SHP77 treated with DMSO at 0.1 percent for 48 hours (cell line): ENCODE measurements at places on chromosomes 13 and 19.
A peak's percentile ranks its signal among the peaks of the same experiment; 100 is the strongest.

- DNase-seq: peak; percentile 69
These were observed at the start of gene CDADC1 for GRCh38 chr13:49247643-49248621. CDADC1 (plus strand) TSS chr13:49247925; CDS start chr13:49248038, 113 bp downstream.

- no peak for DNase-seq
These were observed 329.7 kb upstream of the HTR2A start for GRCh38 chr13:47226516-47226915.

DNA sequence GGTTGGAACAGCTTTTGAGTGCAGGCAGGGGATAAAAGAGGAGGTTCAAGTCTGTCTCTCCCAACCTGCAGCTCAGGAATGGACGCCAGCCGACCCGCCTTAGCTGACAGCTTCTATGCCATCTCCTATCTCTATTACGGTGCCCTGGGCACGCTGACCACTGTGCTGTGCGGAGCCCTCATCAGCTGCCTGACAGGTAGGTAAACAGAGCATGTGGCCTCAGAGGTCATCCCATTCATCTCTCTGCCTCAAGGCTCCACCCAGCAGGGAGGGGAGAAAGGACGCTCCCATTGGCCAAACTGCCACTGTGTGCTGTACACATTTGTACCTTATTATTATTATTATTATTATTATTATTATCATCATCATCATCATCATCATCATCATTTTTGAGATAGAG is 16.5 kb downstream of the SLC5A5 start:
- DNase-seq: no peak

GRCh38 chr13:31940076-31940475 is 91.5 kb upstream of the FRY start:
- DNase-seq: no peak

GRCh38 chr13:102692491-102692826 is 2.4 kb downstream of the METTL21C start:
- DNase-seq: no peak

DNA sequence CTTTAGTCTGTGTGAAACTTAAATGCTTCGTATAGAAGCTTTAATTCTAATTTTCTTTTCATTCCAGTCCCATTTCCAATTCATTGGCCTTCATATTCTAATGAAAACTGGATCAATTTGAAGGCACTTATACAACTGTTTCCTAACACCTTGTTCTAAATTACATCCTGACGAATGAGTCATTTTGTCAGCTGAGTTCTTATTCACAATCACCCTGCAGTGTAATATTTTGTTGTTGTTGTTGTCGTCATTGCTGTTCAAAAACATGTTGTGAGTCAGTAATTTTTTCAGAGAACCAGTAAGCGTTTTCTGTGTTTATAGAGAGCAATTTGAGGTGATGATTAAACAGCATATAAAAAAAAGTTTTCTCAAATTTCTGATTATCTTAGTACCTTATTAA is 290.0 kb downstream of the PCDH9 start:
- DNase-seq: no peak

DNA sequence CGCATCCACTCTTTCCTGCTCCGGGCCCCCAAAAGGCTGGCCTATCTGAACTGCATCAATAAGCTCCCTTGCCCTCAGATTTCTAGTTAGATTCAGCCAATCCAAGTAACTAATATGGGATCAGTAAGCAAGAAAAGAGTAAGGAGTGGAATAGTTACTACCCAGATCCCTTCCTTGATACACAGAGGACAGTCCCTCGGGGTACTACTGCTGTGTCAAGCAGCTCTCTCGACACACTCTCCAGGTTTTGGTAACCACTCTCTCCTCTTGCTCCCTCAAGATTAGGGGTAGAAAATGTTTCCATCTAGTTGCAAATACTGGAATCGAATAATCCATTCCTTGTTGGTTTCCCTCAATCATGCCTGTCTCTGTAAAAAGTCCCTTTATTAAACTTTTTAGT is 65.4 kb downstream of the UGGT2 start:
- DNase-seq: no peak

GRCh38 chr13:20109037-20109436 is 51.8 kb downstream of the GJA3 start:
- no peak for DNase-seq

DNA sequence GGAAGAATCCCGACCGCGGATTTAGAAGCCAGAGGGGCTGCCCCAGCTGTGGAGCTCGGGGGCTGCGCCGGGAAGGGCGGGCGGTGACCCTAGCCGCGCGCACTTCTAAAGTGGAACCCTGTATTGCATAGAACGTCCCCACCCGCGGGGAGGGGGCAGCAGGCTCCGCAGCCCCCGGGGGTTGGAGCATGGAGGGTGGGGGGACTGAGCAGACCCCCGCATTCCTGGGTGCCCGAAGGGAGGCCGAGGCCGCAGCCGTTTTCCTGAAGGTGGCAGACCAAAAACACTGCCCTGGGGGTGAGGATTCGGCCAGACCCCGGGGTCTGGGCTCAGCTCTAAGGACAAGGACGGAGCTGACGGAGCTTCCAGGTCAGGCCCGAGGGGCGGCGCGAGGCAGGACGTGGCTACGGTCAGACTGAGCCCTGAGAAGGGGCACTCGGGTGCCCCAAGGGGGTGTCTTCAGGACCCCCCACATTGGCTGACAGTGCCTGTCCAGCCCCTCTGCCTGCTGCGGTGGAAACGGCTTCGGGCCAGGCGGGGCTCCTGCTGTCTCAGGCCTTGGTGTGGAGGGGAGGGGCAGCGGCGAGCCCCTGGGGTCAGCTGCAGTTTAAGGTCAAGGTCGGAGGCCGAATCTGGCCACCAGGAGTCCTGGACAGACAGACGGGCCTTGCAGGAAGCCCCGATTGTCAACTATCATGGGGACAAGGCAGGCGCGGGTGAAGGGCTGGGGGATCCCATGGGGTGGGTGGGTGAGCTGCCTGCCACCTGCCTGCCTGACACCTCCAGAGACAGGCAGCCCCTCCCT is 12.6 kb downstream of the MKNK2 start:
- no peak for DNase-seq

DNA sequence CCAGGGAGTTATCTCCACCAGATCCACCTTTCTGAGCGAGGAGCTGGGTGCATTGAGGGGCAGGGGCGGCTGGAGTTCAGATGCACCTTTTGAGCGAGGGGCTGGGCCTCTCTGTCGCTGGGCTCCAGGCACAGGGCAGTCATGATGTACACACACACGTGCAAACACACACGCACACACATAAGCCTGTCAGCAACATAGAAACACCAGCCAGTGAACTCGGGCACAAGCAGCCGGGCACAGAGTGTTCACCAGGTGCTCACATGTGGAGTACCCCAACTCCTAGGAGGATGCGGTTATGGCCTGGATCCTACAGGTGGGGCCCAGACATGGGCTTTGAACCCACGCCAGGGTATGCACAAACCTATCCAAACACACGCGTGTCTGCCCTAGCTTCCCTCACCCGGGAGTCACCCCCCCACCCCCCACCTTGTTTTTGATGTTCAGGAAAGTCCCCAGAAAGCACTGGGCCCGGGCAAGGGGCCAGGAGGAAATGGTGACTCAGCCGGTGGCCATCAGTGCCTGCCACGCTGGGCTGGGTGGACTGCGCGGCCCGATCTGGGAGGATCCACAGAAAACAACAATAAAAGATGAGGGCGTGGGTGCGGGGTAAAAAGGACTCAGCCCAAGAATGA is 13.3 kb downstream of the ARRDC2 start:
- DNase-seq: no peak

- no peak for DNase-seq
These were observed 31.8 kb downstream of the LCP1 start for GRCh38 chr13:46150134-46150693.

DNA sequence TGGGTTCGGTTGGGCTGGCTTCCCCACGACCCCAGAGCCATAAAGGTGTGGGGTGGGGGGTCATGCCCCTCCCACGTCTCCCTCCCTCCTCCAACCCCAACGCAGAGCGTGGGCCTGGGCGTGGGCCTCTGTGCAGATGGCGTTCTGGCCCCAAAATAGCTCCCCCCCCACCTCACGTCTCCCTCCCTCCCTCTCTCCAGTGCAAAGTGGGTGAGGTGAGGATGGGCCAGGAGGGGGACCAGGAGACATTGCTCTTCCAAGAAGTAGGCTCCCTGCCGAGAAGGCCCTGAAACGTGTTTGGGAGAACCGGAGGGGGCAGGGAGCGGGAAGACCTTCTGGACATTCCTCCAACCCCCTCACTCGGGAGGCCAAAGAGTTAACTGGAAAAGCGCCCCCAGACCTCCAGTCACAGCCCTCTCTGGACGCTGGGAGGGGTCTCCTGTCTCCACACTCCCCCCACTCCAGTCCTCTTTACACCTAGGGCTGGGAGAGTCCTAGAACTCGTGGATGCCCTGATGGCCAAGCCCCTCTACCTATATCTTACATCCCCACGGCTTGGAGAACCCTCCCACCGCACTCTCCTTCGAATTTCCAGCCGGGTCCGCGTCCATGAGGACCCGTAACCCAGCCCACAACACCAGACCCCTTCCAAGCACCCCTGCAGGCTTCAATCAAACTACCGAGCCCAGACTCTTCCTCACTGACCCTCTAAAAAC is 855 bp downstream of the UNC13A start:
- no peak for DNase-seq

GRCh38 chr19:44356383-44357111 is at the start of gene ZNF112:
ZNF112 (minus strand) TSS chr19:44356680; CDS start chr19:44340539, 16,141 bp downstream.
- peak; percentile 94 for DNase-seq

GRCh38 chr19:47768604-47769003 is 9.9 kb upstream of the SELENOW start:
- DNase-seq: no peak

GRCh38 chr19:36054119-36054732 is at the start of gene THAP8:
THAP8 (minus strand) TSS chr19:36054285; CDS start chr19:36054217, 68 bp downstream.
- peak; percentile 95 for DNase-seq

GRCh38 chr13:20714161-20714560 is 10.7 kb downstream of the IL17D start:
- no peak for DNase-seq

- DNase-seq: no peak
These were observed 9.5 kb upstream of the MLNR start for GRCh38 chr13:49210669-49211068.

DNA sequence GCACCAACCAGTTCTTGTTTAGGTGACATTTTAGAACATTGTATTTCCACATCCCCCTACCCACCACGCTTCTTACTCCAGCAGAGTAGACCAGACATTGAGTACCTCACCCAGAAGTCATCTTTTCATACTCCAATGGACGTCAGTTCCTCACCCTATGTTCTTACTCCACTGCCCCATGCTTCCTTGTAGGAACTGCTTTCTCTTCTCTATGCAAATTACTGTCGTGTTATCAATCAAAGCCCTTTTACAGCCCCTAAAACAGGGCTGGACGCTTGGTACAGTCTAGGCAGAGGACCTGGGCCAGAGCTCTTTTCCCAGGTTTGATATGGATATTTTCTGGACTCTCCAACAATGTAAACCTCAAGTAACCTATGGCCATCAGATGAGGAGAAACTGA is 58.2 kb downstream of the USP12 start:
- no peak for DNase-seq

DNA sequence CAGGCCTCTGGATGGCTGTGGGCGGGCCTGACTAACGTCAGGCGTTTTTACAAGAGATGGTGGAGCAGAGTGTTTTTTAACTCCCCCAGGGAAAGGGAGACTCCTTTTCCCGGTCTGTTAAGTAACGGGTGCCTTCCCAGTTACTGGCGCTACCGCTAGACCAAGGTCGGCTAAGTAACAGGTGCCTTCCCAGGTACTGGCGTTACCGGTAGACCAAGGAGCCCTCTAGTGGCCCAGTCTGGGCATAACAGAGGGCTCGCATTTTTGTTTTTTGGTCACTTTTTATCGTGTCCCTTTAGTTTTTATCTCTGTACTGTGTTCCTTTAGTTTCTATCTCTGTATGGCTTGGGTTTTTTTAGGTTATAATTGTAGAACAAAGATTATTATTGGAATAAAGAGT is 10.0 kb downstream of the ZNF383 start:
- no peak for DNase-seq

- DNase-seq: no peak
These were observed 375.8 kb upstream of the TSHZ3 start for GRCh38 chr19:31725051-31725450.

DNA sequence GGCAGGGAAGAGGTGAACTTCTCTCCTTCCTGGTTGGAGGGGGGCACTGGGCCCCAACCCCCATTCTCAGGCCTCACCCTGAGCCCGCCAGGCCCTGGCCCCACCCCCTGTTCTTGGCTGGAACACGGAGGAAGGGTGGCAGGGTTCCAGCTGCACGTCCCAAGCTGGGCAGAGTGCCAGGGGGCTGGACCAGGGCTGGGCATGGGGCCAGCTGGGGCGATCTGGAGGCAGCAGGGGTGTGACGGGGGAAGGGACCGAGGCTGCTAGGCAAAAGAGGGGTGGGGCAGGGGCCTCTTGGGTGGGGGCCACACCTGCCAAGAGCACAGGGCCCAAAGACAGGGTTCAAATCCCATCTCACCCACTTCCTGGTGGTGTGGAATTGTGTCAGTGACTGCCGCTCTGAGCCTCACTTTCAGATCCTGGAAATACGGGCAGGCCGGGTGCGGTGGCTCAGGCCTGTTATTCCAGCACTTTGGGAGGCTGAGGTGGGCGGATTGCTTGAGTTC is 2.2 kb downstream of the HIF3A start:
- DNase-seq: peak; percentile 58

DNA sequence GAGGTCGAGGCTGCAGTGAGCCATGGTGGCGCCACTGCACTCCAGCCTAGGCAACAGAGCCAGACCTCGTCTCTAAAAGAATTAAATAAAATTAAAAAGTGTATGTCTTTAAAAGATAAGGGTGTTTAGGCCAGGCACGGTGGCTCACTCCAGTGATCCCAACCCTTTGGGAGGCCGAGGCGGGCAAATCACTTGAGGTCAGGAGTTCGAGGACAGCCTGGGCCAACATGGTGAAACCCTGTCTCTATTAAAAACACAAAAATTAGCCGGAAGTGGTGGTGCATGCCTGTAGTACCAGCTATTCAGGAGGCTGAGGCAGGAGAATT is 7.5 kb upstream of the SDHAF1 start:
- no peak for DNase-seq

DNA sequence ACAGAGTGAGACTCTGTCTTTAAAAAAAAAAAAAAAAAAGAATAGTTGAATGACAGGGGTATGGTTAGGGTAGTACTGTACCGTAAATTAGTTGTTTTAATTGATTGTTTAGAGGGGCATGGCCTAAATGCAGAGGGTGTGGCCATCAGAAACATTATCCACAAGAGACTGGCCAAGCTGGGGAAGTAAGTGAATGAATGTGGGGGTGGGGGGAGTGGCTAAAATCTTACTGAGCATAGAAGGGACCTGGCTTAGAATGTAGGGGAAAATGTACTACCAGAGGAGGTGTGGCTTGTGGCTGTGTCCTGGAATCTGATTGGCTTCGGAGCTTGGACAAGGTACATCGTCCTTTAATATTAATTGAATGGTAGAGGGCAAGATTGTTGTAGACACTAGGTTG is 3.8 kb downstream of the BCL2L12 start:
- no peak for DNase-seq
